SK-N-SH (cell line): ENCODE measurements at places on chromosomes 7 and 10. TPM values are rescaled to one million over a fixed set of nuclear protein-coding genes. Genes with fewer than 3 reads are reported as not detected.
A peak's percentile ranks its signal among the peaks of the same experiment; 100 is the strongest.

GRCh38 chr10:32298075-32298812 lies 48.7 kb downstream of the EPC1 start:
- H3K4me3 ChIP-seq = no peak overlapping the region
- H3K36me3 ChIP-seq = peaks cover 19% of the 10 kb centered on the region
- peak overlapping the region; percentile 58; the same call in 1 of the 2 replicates for H3K27ac ChIP-seq
- peaks cover 6% of the 10 kb centered on the region; the same call in 1 of the 2 replicates for H3K4me1 ChIP-seq
- DNase-seq = no peak

GRCh38 chr7:135771961-135772638 lies 23.5 kb upstream of the FAM180A start:
- H3K4me1 ChIP-seq = no peaks in the 10 kb centered on the region
- H3K4me3 ChIP-seq = no peak overlapping the region
- no peaks in the 10 kb centered on the region for H3K36me3 ChIP-seq
- no peak overlapping the region for H3K27ac ChIP-seq
- H3K27me3 ChIP-seq = no peaks in the 10 kb centered on the region

GRCh38 chr7:151380199-151381097 lies 29.4 kb downstream of the WDR86 start:
- peak; percentile 50 for DNase-seq
- H3K27ac ChIP-seq = no peak overlapping the region
- no peaks in the 10 kb centered on the region for H3K27me3 ChIP-seq

GRCh38 chr7:36109013-36109627 lies 43.9 kb upstream of the EEPD1 start:
- no peak overlapping the region for H3K27ac ChIP-seq
- no peaks in the 10 kb centered on the region for H3K27me3 ChIP-seq
- no peaks in the 10 kb centered on the region for H3K4me1 ChIP-seq
- no peaks in the 10 kb centered on the region for H3K36me3 ChIP-seq
- DNase-seq = no peak

DNA sequence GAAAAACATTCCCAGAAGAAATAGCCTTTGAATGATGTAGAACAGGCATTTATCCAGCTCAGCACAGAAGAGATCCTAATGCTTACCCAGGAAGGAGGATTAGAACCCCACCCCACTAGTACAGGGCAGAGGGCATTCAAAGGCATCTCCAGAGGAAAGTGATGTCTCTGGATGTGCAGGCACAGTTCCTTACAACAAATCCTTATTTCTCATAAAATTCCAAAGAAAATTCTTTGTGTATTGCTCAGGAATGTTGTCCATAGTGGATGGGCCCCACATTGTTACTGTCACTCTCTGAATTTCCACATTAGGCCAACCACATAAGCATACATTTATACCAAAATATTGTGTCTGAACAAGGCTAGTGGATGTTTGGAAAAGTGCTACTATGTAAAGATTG lies 243.0 kb downstream of the ADRA2A start:
- H3K27me3 ChIP-seq = no peaks in the 10 kb centered on the region
- H3K36me3 ChIP-seq = no peaks in the 10 kb centered on the region
- DNase-seq = no peak

GRCh38 chr7:68074242-68074641 lies 1077.6 kb downstream of the TYW1 start:
- H3K36me3 ChIP-seq = no peaks in the 10 kb centered on the region
- H3K27me3 ChIP-seq = no peaks in the 10 kb centered on the region
- no peak overlapping the region for H3K27ac ChIP-seq
- H3K4me3 ChIP-seq = no peak overlapping the region

DNA sequence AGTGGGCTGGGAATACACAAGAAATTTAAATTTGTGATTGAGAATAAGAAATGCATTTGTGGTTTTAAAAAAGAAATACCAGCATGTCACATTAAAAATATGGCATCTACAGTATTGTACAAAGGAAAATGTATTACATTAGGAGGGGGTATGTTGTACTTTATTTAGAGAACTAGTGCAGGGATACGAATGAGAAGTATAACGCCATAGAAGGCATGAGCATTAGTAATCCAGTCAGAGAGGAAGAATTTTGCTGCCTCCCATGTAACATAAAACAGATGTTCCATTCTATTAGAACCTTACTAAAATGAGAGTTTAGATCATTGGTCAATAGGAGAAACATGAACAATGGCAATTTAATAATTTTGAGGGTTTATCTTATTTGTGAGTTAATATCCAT lies 182.2 kb downstream of the ADK start:
- H3K36me3 ChIP-seq = peaks cover 12% of the 10 kb centered on the region
- H3K4me3 ChIP-seq = no peak overlapping the region
- peak; percentile 15 for DNase-seq

- no peaks in the 10 kb centered on the region for H3K27me3 ChIP-seq
- H3K4me1 ChIP-seq = 0 out of 2 replicates have a peak, but pooled peaks cover 5% of the 10 kb centered on the region
- DNase-seq = no peak
- no peak overlapping the region for H3K4me3 ChIP-seq
- H3K36me3 ChIP-seq = no peaks in the 10 kb centered on the region
These were observed 70.0 kb downstream of the CAMK1D start for GRCh38 chr10:12419262-12419847.

Gene PNLIP
- not detected in 2 replicates for polyA plus RNA-seq

Gene FAM24B
- polyA plus RNA-seq = 8.8 and 9.2 TPM in 2 replicates

Gene TMEM176B
- 0.15 TPM in 1 of 2 replicates, not detected in the other for polyA plus RNA-seq

Gene MRLN
- not detected in 2 replicates for polyA plus RNA-seq

Gene TET1
- 0.38 and 0.44 TPM in 2 replicates for polyA plus RNA-seq
